Aorta (tissue), 5 donors: ENCODE measurements at places on chromosomes 12 and 14.

DNA sequence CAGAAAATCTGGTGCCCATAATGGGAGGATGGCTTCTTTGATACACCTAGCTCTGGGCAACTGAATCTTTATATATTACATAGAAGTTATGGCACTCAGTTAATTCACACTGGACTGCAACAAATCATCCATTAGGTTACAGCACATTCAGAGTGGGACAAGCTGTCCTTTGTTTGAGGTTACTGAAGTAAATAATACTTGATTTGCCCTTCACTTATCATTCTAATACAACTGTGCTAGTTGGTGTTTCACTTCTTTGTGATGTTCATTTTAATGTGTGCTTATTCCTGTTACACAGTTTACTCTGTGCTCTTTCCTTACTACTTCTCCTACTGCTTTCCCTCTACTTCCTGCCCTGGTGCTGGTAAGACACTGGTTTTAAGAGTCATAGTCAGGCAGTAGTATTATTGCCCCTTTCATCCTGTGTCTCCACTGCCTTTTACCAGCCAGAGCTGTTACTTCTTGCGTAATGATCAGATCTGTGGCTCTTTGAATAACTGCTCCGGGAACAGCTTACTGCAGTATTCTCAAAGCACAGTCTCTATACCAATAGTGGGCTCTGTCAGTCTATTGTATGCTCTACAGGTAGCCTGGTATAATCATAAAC is 36.4 kb upstream of the GXYLT1 start:
- no peak for DNase-seq

GRCh38 chr12:47752552-47752951 is 6.1 kb downstream of the RAPGEF3 start:
- no peak for DNase-seq

DNA sequence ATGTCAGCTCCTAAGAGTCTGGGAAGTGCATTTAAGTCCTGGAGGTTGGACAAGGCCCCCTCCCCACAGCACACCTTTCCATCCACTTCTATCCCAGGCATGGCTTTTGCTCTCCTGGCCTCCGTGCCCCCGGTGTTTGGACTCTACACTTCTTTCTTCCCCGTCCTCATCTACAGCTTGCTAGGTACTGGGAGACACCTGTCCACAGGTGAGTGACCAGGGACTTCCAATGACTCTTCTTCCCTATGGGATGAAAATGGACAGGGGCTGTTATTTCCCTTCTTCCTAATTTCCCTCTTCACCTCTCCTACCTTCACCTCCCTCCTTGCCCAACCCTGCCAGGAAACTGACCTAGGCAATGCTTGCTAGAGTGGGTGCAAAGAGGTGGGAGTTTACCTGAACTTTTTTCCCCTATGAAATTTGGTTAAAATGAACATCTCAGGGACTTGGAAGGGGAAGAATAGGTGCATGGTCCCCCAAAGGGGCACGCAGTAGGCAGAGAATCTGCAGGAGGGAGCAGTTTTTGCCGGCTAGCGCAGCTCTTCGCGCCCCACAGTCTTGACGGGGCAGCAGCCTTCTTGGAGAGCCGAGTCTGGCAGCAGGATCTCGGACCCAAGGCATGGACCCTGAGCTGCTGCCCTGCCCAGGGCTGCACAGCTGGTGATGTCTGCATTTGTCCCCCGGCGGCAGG is 9.2 kb downstream of the ARHGEF25 start:
- DNase-seq: no peak

GRCh38 chr14:101858791-101859537 is 97.5 kb downstream of the PPP2R5C start:
- DNase-seq: no peak

- no peak for DNase-seq
These were observed 69.7 kb downstream of the SLC24A4 start for GRCh38 chr14:92392711-92393110.

DNA sequence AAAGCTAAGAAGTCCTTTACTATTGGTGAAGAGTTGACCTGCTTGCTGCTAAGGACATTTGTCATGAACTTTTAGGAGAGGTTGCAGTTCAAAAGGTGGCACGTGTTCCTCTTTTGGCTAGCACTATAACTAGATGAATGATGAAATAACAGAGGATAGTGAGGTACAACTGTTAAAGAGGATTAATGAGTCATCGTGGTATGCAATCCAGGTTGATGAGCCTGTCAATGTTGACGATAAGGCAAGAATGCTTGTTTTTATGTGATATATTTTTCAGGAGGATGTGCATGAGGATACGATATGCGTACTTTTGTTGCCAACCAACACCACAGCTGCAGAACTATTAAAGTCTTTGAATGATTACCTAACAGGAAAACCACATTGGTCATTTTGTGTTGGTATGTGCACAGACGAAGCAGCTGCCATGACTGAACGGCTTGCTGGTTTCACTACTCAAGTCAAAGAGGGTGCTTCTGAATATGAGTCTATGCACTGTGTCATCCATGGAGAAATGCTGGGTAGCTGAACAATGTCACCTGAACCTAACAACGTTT is 10.6 kb downstream of the CEP128 start:
- DNase-seq: no peak

- DNase-seq: no peak
These were observed 495 bp upstream of the KRT3 start for GRCh38 chr12:52796429-52796794.

- DNase-seq: no peak
These were observed 90.9 kb upstream of the CCDC196 start for GRCh38 chr14:66395300-66395699.

GRCh38 chr14:61504901-61505300 is 183.5 kb downstream of the PRKCH start:
- DNase-seq: no peak

- DNase-seq: no peak
These were observed 66.5 kb downstream of the BHLHE41 start for GRCh38 chr12:26058308-26058707.

DNA sequence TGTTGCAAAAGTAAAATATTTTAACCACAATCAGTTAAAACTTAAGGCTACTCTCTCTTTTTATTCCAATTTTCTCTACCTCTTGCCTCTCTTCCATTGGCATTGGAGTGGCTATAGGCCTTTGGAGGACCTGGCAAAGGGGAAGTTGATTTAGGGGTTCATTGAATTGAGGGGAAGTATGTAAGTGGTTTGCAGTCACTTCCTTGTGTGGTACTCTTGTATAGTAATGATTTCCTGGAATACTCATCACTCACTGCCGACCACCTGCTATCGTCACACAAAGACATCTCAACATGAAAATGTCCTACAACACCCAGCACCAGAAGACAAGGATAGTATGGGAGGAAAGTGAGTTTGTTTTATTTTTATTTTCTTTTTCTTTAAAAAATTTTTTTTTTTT is 45.7 kb upstream of the CPM start:
- no peak for DNase-seq

DNA sequence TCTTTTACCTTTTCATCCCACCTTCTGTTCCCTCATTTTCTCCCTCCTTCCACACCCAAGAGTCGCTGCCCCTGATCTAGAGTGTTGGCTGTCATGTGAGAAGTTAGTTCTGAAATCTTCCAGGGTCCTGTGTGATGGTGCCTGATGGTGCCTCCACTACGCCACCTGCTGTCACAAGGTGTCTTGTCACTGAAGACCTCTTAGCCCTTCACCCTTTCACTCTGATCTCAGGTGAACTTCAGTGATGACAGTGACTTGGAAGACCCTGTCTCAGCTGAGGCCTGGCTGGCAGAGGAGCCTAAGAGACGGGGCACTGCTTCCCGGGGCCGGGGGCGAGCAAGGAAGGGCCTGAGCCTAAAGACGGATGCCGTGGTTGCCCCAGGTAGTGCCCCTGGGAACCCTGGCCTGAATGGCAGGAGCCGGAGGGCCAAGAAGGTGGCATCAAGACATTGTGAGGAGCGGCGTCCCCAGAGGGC is 7.6 kb upstream of the PFDN5 start:
- peak; percentile 66 for DNase-seq

DNA sequence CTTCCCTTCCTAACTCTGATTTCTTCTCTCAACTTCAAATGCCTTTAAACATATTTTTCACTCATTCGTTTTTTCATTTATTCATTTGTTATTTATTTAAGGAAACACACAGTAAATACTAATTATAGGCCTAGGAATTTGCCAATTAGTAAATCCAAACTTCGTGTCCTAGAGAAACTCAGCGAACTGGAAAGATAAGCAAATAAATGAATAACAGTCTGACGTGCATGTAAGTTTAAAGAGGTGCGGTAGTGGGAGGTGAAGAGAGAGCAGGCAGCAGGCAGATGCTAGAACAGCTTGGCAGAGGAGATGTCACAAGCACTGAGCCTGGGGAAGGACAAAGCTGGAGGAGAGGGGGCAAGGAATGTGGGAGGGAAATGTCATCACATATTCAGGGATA is 228.2 kb downstream of the DPY19L2 start:
- no peak for DNase-seq

GRCh38 chr12:112153181-112153892 is 28.0 kb downstream of the TRAFD1 start:
- DNase-seq: peak; percentile 34

DNA sequence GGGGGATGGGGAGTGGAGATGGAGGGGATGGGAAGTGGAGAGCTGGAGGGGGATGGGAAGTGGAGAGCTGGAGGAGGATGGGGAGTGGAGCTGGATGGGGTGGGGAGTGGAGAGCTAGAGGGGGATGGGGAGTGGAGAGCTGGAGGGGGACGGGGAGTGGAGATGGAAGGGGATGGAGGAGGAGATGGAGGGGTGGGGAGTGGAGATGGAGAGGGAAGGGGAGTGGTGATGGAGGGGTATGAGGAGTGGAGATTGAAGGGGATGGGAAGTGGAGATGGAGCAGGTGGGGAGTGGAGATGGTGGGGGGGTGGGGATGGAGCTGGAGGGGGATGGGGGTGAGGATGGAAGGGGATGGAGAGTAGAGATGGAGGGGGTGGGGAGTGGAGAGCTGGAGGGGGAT is 26.1 kb downstream of the NCOR2 start:
- DNase-seq: no peak

DNA sequence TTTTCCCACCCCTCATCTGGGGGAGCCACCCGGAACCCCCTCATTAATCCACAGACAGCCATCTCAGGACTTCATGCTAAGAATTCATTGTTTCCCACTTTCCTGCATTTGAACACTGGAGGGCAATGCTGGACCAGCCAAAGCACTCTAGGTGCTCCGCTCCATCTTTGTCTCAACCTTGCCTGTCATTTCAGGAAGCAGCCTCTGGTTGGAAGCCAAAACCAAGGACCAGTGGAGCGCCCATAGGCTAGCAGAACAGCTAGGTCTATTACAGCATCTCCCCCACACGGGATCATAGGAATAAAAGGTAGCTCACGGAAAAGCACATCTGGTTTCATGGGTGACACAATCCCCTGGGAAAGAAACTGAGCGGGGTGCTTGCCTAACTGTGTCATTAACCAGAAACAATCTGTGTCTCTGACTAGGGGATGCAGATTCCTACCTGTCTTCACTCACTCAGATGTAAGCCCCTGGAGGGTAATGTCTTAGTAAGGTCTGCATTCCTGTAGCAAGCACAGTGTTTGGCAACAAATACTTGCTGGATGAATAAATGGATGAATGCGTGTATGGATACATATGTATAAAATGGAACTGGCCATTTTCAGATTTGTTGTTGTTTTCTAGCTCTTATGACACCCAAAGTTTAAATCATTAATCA is 197.0 kb downstream of the DAD1 start:
- no peak for DNase-seq

DNA sequence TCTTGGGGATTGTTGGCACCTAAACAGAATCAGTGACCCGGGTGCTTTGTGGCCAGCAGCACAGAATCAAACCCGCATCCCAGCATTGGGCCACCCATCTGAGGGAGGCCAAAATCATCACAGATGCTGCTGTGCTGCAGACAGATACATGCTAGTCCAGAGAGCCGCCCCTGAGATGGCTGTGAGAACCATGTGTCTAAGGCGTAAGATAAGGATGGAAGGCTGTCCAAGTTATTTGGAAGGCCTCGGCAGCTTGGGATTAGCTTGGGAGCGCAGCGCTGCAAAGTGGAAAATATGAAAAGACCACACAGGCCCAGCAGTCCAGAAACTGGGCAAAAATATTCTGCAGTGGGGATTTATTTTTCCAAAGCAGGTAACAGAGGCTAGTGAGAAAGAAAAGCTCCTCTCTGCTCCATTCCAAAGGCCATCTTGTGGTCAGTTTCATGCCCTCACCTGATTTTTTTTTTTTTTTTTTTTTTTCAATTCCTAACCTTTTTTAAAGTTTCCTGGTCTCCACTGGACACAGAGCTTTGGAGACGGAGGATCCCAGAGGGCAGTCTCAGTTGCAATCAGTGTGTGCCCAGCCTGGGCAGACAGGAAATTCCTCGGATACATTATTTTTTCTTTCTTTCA is 178.9 kb upstream of the BCL2L14 start:
- peak; percentile 55 for DNase-seq
